ENCODE measurements at places on chromosomes 5 and 9.

DNA sequence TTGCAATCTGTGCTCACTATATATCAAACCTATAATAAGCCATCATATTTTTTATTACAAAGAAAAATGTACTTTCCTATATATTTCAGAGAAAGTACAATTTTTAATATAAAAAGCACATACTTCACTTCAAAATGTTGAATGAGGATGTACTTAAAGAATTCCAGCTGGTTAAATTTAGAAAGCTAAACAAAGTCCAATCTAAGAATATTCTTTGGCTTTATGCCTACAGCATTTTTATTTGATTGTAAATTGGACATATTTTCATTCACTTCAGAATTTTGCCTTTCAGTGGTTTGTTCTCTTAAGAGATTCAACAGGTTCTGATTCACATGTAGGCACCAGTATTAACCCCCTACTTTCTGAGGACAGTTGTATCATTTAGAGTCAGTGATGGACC is 533.8 kb downstream of the CAAP1 start:
- DNase-seq = no peak

DNA sequence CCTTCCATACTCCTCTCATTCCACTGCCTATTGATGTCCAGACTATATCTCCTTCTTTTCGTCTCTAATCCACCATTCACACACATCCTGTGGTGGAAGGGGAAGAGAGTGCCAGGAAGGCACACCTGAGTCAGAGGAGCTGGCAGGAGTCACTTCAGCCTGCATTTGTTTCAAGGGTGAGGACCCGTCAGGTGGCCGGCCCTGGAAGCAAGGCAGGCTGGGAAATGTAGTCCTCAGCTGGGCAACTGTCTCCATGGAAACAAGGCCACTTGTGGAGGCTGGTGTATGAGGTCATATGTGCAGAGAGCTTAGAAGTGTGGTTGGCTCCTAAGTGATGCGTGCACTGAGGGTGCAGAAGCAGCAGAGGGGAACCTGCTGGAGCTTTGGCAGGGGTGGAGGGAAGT is 278.4 kb downstream of the NSG2 start:
- DNase-seq = peak; percentile 76

GRCh38 chr9:117034866-117035265 is 347.8 kb downstream of the TRIM32 start:
- DNase-seq = no peak

DNA sequence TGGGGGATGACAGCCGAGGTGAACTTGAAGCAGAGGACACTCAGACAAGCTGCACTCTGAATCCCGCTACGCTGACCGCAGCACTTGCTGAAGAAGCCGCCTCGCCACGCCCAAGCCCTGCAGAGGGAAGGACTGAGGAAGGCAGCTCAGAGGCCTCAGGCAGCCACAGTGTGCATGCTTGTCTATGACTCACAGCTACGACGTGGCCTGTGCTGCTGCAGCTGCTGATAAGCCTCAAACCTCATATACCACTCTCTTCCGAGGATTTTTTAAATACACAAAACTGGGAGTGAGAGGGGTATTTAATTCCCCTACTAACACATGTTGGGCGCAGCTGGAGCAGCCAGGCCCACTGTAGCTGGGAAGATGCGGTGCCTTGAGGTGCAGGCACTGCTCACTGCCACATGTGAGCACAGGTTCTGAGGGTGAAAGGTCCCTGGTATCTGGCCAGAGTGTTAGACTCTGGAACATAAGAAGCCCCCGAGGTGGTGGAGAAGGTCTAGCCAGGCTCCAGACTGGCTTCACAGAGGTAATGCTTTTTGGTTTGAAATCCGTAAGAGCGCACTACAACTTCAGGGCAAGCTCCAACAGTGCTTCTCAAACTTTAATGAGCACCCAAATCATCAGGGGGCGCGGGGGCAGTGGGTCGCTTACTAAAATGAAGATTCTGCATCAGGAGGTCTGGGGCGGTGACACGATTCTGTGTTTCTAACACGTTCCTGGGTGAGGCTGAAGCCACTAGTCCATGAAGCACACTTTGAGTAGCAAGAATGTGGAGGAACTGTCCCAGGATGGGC is 196.8 kb downstream of the AUH start:
- peak; percentile 71 for DNase-seq

DNA sequence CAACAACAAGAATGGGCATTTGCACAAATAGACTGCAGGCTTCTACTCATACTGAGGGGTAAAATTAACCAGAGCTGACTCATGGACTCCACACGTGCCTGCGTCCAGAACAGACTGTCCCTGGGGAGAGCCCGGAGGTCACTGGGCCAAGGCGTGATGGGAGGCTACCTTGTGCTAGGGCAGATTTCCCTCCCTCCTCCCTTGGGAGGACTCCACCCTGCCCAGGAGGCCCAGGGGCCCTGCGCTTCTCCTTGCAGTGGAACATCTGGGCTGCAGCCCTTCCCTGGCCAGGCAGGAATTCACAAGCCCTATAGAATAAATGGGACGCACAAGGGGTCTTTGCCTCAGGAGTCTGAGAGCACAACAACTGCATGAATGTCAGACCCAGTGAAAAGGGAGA is 35.6 kb downstream of the IRX2 start:
- no peak for DNase-seq

GRCh38 chr9:12133416-12133815 is 559.8 kb upstream of the TYRP1 start:
- DNase-seq = no peak

DNA sequence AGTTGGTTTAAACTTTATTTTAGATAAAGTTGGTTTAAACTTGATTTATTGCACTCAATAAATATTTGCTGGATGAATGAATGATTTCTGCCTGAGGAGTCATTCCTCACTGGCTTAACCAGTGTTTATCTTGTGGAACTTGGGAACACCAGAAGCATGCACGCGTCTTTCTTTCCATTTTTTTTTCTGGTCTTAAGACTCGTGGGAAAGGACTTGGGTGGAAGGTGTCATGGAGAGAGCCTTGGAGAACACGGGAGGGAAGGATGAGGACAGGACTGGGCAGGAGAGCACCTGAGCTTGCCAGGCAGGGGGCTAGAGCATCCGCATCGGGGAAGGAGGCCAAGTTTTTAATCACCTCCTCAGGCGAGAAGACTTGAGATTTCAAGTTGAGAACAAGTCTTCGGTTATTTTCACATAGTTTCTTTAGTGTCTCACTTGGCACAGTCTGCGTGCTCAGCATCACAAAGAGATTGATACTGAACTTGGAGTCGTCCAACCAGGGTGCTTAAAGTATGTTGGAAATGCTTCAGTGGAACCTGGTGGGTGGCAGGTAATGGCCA is 144.2 kb downstream of the PDZD2 start:
- no peak for DNase-seq

All from Calu3 (cell line).